ENCODE measurements at places on chromosomes 6 and 20.
A peak's percentile ranks its signal among the peaks of the same experiment; 100 is the strongest.

GRCh38 chr6:14660806-14661579, 543.4 kb downstream of the CD83 start:
- peak; percentile 44 for DNase-seq

DNA sequence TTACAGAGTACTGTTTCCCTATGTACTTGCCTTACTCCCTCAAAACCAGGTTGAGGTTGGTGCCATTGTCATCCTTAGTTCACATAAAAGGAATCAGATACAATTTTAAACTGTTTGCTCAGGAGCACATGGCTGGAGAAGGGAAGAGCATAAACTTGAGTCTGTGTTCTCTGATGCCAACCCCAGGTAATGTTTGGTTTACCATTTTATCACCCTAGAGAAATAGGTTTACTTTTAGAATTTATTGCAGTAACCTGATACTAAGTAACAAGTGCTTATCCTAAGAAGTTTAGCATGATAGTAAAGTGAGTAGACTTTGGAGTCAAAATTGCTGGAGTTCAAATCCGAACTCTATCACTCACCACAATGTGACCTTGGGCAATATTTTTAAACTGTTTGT, 86.3 kb downstream of the RFPL4B start:
- DNase-seq = no peak

- DNase-seq = peak; percentile 14
These were observed 548.5 kb downstream of the CD83 start for GRCh38 chr6:14665827-14666724.

GRCh38 chr20:3741836-3742458, 9.5 kb downstream of the HSPA12B start:
- no peak for DNase-seq

DNA sequence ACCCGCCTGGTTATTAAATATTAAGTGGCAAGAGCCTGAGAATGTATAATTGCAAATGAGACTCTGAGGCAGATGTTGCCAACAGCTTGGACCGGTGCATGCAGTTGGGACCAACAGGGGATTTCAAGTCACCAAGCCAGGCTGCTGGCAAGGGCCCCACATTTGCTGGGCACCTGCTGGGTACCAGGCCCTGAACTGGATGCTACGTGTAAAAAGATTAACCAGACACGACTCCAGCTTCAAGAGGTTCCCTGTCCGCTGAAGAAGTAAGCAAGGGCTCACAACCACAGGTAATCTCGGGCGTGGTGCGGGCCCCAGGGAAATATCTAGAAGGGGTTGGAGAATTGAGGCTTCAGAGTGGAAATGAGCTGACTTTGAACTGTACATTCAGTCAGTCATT, 13.2 kb upstream of the SIRPA start:
- DNase-seq = no peak

- no peak for DNase-seq
These were observed 258.0 kb downstream of the HACE1 start for GRCh38 chr6:104601721-104602120.

- no peak for DNase-seq
These were observed 36.9 kb upstream of the SUMO4 start for GRCh38 chr6:149363154-149363553.

DNA sequence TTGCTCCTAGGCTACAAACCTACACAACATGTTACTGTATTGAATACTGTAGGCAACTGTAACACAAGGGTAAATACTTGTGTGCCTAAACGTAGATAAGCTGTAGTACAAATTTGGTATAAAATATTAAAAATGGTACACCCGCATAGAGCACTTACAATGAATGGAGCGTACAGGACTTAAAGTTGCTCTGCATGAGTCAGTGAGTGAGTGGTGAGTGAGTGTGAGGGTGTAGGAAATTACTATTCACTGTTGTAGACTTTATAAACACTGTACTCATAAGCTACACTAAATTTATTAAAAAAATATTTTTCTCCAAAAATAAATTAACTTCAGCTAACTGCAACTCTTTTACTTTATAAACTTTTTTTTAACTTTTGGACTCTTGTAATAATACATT, 391.6 kb downstream of the ADGRB3 start:
- no peak for DNase-seq

DNA sequence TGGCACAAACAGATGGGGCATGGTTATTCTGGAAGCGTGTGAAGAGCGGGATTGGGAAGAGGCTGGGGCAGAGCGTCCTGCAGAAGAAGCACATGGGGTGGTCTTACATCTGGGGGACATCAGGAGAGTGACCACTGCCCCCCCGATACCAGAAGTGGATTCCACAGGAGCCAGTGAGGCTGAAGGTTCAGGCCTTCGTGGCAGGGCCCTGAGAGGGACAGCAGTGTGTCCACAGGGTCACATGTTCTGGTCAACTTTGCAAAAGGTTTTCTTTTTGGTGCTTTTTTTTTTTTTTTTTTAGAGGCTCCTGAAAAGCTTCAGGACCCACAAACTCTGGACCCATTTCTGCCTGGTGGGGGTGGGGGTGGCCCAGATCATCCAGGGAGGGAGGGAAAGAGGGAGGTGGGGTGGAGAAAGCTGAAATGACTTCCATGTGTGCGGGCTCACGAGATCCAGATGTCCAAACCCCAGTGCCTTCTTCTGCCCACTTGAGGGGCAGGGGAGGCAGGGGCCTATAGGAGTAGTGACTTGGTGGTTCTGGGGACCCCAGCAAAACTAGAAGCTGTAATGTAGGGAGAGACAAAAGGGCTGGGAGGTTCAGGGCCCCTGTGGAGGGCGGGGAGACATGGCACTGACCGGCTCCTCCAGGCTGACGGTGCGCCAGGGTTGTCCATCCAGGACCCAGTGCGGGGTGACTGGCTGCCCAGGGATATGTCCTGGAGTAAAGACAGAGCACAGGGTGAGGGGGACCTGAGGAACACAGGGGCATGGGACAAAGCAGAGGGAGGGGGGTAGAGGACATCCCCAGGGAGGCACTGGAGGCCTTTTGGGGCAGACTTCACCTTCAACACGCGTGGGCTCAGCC, 2.7 kb downstream of the ADAM33 start:
- DNase-seq = no peak

DNA sequence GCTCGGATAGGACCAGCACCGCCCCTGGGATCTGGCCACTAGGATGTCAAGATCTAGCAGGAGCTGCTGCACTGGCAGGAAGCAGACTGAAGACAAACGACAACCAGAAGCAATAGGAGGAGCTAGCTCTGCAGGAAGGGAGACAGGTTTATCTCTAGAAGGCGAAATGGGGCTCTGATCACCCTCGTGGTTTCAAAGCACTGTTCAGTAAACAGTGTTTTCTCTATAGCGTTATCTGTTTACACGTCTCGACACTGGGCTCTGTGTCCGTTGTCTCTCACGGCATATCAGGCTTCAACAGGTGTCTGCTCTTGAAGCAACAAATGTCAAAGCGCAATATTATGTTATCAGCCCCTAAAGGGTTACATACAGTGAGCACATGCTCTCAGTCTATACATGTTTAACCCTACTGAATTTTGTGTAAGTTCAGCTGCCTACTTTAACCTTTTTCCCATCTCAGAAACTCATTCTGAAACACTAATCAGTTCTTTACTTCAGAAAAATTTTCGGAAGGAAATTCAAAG, 23.8 kb downstream of the TMEM14B start:
- DNase-seq = no peak

DNA sequence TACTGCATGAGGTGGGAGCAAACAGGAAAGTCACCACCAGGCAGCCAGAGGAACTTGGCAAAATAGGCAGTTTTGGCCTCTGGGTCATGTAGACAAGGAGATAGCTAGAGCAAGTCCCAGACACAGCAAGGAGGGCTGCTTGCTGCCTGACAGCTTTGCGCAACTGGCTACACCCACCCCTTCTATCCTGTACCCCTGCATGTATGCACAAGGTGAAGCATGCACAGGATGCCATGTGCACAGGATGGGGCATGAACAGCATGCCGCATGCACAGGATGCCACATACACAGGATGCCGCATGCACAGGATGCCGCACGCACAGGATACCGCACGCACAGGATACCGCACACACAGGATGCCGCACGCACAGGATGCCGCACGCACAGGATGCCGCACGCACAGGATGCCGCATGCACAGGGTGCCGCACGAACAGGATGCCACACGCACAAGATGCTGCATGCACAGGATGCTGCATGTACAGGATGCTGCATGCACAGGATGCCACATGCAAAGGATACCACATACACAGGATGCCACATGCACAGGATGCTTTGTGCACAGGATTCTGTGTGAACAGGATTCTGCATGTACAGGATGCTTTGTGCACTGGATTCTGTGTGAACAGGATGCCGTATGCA, 104.9 kb upstream of the IYD start:
- peak; percentile 20 for DNase-seq

- no peak for DNase-seq
These were observed 41.4 kb downstream of the MYT1 start for GRCh38 chr20:64205611-64206026.

DNA sequence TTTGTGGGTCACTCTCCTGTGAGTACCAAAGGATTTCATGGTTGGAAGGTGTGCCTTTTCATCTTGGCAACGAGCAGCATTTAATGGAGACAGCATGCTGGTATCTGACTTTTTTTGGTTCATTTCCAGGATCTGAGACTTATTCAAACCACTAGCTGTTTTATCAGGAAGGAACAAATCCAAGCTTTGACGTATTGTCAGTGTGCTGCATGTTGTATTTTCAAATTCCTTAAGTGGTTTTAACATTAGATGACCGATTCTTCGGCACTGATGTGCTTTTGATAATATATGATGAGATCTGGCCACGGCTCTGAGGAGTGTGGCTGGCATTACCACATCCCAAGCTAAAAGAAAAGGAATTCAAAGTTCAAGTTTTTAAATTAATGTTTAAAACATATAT, 6.4 kb downstream of the RMND1 start:
- DNase-seq = no peak

DNA sequence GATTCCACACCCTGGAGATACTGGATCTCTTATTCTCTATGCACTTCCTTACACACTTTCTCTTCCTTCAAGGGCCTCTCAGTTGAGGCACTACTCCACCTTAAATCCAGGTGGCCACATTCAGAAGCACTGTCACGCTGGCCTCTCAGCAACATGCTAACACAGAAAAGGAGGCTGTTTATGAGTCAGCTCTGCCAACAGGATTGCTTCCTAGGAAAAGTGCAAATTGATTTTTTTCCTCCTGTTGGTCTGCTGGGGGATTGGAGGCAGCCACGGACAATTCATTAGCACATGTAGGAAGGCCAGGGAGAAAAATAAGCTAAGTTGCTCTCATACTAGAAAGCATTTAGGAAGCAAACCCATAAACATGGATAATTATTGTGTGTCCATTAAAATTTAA, 20.9 kb downstream of the LY86 start:
- DNase-seq = no peak

- no peak for DNase-seq
These were observed 1.5 kb downstream of the GNMT start for GRCh38 chr6:42962096-42962495.

GRCh38 chr6:132259070-132259469, 142.2 kb downstream of the MOXD1 start:
- DNase-seq = no peak

DNA sequence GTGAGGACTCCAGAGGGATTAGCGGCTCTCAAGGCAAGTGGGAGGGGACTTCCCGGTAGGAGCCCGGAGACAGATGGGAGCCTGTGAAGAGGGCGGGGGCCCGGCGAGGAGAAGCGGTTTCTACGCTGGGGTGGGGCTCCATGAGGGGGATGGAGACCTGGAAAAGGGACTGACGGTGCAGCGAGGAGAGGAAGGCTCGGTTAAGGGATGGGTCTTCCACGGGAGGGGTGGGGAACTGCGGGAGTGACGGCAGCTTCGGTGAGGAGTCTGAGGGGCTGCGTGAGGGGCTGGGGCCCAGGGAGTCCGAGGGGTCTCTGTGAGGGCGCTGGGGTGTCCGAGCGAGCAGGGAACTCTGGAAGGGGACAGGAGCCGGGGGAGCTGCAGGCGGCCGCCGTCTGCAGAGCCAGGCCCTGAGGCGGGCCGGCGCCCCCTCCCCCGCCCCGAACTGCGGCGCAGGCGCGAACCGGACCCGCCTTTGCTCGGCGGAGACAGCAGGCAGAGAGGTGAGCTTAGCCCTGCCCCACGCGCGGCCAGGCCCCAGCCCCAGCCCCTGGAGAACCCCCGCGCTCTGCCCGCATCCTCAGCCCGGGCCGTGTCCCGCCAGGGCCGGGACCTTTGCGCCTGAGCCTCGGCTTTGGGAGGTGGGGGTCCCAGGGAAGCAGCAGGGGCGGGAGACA, at the start of gene NRSN2:
TSS of gene NRSN2 (plus strand) at position 472 of the 677 bp plus-strand sequence. CDS start 2,533 bp downstream, outside the sequence.
- no peak for DNase-seq

DNA sequence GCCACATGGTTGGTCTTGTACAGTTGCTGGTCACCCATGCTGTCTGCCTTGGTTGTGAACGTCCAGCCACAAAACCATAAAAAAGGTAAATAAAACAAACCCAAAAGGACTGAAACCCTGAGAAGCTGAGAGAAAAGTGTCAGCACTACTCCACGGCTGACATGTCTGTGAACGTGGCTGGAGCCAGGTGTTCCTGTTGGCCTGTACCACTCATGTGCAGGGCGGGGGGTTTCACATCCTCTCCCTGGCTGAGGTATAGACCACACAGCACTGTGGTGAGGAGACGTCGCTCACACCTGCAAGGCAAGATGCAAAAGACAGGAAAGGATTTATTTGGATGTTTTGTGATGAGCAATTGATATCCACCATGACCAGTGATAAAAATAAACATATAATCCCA, 51.9 kb upstream of the MRPS10 start:
- no peak for DNase-seq

GRCh38 chr20:46123482-46124245, 5.5 kb downstream of the CD40 start:
- no peak for DNase-seq

DNA sequence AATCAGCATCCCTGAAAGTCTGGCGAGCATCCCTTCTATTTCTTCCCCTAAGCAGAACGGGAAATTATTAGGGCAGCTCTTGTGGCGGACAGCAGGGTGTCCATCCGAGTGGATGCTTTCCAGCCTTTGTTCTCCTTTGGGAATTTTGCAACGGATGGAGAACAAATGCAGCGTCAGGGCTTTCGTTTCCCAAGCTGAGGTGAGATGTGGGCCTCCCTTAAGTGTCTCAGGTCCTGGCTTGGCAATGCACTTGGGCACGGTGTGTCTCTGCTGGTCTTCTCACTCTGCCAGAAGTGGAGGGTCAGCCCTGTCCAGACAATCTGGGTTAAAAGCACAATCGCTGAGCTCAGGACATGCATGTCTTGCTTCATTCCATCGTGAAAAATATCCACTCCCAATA, 43.5 kb downstream of the FOXA2 start:
- DNase-seq = no peak

GRCh38 chr6:97958134-97958533, 675.1 kb upstream of the MMS22L start:
- no peak for DNase-seq

GRCh38 chr6:17828149-17828548, 121.4 kb upstream of the NUP153 start:
- no peak for DNase-seq

- no peak for DNase-seq
These were observed 236.4 kb upstream of the ASCC3 start for GRCh38 chr6:101117393-101118135.
